Parietal lobe (tissue), 2 donors: ENCODE measurements at places on chromosomes 7 and 10. TPM values are rescaled to one million over a fixed set of nuclear protein-coding genes. Genes with fewer than 3 reads are reported as not detected.

Gene REPIN1
- total RNA-seq: 41.0 TPM

Gene RHBDD2
- 38.5 TPM for total RNA-seq

Gene ANKRD1
- not detected for total RNA-seq

Gene CDK14
- total RNA-seq: 115 TPM

Gene CALHM3
- total RNA-seq: not detected

Gene TACR2
- total RNA-seq: 1.3 TPM

Gene ACTL6B
- 107 TPM for total RNA-seq

Gene COL17A1
- not detected for total RNA-seq

Gene GPR37
- 18.5 TPM for total RNA-seq

Gene LIPM
- total RNA-seq: not detected

Gene CHAT
- total RNA-seq: 0.63 TPM

Gene INMT
- total RNA-seq: not detected

Gene CYP26A1
- total RNA-seq: 11.6 TPM

Gene MSMB
- total RNA-seq: not detected

Gene ABCF2
- total RNA-seq: 27.9 TPM

Gene ADAM22
- 121 TPM for total RNA-seq

Gene FOXK1
- 23.8 TPM for total RNA-seq

Gene CPED1
- total RNA-seq: 1.3 TPM

Gene MOGAT3
- not detected for total RNA-seq

Gene SFRP5
- 0.94 TPM for total RNA-seq

Gene RPP30
- 57.0 TPM for total RNA-seq

Gene ARHGEF35
- 1.6 TPM for total RNA-seq

Gene EPHB6
- 57.3 TPM for total RNA-seq

Gene HTR5A
- 0.94 TPM for total RNA-seq

Gene SPDYE8
- not detected for total RNA-seq

Gene ZNF853
- total RNA-seq: 17.5 TPM

Gene IFIT1B
- total RNA-seq: not detected
